ENCODE measurements at places on chromosomes 2 and 18.
A peak's percentile ranks its signal among the peaks of the same experiment; 100 is the strongest.

DNA sequence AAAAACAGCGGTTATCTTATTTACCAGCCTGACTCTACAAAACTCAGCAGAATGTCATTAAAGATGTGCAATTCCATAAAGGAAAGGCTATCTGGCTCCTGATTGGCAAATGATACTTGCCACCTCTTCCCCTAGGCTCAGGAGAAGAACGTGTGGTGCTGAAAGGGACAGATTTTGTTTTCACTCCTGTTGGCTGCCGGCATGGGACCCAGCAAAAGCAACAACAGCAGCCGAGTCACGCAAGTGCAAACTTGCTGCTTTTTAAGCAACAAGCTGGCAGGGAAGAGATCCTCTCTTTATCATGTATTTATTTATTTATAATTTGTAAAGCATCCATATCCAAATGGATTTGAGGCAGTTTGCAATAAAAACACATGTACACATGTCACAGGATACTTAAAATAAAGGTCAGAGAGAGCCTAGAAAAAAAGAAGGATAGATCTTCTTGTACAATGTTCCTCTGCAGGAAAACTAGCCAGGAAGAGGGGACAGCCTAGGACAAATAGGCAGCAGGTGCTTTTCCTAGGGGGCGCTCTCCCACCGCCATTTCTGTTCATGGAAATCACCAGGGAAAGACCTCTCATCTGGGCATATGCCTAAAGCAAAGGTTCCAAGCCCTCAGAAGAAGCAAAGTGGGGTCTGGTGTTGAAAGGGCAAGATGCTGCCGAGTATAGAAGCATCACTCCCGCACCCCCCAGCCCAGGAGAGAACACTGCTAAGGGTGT is 799.3 kb downstream of the BCL11A start:
- DNase-seq, result no peak

DNA sequence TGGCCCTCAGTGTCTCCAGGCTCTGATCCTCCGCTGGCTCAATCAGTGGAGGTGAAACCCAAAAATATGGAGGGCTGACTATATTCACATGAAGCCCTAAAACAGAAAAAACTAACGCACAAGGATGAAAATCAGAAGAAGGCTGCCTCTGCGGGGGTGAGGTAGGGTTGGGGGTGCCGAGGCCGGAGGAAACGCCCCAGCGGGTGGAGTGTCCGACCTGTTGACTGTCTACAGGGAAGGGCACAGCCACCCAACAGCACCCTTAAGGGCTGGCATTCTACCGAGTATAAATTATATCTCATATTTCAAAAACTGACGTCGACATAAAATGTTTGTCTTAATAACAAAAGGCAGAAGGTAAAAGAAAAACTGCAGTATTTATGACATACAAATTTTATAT is 223.5 kb downstream of the HDAC4 start:
- no peak for DNase-seq

DNA sequence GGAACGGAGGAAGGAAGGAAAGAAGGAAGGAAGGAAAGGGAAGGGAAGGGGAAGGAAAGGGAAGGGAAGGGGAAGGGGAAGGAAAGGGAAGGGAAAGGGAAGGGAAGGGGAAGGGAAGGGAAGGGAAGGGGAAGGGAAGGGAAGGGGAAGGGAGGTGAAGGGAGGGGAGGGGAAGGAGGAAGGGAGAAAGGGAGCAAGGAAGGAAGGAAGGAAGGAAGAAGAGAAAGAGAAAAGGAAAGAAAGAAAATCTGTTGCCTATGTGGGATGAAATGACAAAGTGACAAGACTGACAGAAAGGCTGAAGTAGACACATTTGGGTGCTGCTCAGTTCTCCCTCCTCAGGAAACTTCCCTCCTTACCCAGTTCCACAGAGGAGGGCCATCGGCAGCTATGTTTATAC is 46.3 kb upstream of the GORASP2 start:
- DNase-seq, result no peak

DNA sequence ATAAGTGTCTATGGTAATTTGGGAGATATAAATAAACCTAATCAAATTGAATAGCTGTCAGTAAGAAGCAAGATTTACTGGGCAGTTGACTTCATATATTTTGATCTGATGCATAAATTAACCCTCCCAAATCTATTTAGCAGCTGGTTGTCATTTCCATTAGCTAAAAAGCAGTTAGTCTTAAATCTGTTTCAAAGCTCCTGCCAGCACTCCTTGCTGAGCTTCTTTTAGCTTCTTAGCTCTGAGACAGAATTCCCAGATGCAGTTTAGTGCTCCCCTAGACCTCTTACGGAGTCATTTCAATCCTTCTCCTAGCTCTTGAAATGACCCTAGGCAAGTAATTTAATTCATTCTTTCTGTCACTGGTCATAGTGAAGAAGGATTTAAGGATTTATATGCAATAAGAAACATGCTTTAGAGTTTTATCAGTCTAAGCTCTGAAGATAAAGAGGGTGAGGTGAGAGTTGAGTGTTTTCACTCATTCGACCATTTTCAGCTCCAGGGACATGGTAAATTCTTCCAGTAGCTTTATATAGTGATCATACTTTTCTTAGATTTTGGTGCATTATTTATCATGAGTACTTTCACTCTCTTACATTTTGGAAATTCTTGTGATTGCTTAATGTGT is 98.9 kb downstream of the PHLPP1 start:
- no peak for DNase-seq

DNA sequence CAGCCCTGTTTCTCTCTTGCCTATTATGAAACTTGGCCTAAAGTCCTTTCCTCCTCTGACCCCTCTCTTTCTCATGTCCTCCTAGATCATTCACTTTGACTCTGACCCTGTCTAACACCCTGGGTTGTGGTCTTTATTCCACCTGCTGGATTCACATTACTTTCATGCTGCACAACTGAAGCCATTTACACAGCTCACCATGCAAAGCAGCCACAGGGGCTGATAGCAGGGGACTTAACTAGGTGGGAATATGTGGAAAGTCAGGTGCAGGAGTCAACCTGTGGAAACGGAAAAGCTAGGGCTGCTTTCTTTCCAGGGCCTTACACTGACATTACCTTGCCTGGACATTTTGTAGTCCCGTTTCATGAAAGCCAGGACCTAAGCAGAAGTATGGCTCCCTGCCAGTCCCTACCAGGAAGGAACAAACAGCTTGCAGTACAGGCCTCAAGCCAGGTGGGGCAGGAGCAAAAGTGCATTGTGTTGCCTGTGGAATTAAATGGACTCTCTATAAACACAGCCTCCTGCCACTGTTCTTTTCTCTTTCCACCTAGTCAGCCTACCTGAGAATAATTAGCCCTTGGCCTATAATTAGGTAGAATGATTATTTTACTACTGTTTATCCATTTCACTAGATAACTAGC is 11.8 kb downstream of the MAPRE3 start:
- DNase-seq, result peak; percentile 11

- DNase-seq, result no peak
These were observed 31.4 kb downstream of the RNF152 start for GRCh38 chr18:61861372-61861771.

DNA sequence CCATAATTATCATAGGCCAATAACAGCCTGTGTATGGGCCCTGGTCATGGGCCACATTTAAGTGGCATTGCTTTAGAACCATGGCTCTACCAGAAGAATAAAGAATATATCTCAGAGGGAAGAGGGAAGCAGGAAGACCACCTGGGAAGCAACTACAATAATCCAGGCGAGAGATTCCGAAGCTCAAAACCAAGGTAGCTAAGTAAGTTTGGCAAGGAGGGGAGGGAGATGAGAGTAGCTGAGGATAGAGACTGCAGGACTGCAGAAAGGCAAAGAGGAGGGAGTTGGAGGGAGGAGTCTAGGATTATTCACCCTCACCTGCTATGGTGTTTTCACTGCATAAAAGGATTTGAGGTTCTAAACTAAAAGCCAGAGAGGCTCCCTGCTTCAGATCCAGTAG is 293.5 kb downstream of the SETBP1 start:
- no peak for DNase-seq

GRCh38 chr2:127721311-127721977 is 20.1 kb downstream of the SFT2D3 start:
- DNase-seq, result no peak

GRCh38 chr2:161414042-161415033 is 1.8 kb upstream of the TBR1 start:
- no peak for DNase-seq
